ENCODE measurements at places on chromosomes 5 and 9.

- DNase-seq = no peak
Measured at GRCh38 chr5:91403438-91403837, 20.3 kb upstream of the ARRDC3 start.

DNA sequence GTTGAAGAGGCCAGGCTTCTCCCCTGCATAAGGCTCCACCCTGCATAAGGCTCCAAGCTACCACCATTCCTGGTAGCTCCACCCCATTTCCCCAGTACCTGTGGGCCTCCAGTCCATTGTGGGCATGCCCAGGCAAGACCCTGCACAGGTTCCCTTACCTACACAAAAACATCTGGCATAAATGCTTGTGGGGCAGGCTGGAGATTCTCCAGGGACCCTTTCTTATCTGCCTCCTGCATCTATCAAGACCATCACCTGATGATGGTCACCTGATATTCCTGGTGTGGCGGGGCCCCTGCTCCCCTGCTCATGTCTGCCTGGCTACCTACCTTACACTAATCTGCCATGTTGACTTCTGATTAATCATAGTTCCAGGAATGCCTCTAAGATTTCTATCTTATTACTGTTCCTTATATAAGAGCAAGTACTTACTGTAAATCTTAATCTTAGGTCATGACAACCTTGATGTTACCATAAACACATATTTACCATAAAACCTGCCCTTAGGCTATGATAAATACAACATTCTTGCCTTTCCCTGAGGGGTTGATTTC, 41.0 kb downstream of the FGD3 start:
- no peak for DNase-seq

DNA sequence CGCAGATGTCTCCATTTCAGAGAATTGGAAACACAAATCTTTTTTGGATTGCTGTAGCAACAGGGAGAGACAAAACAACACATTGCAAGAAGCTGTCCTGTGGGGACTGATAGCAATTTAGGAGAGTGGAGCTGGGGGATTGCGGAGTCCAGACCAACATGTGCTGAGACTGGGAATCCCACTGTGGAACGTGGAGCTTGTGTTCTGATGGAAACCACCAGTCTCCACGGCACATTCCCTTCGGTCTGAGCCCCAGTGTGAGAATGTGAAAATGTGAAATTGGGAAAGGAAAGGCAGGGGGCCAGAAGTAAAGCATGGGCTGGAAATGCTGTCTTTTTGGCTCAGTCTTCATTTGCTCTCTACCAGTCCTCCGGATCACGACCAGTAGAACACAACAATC, 348.8 kb upstream of the TNC start:
- DNase-seq = no peak

DNA sequence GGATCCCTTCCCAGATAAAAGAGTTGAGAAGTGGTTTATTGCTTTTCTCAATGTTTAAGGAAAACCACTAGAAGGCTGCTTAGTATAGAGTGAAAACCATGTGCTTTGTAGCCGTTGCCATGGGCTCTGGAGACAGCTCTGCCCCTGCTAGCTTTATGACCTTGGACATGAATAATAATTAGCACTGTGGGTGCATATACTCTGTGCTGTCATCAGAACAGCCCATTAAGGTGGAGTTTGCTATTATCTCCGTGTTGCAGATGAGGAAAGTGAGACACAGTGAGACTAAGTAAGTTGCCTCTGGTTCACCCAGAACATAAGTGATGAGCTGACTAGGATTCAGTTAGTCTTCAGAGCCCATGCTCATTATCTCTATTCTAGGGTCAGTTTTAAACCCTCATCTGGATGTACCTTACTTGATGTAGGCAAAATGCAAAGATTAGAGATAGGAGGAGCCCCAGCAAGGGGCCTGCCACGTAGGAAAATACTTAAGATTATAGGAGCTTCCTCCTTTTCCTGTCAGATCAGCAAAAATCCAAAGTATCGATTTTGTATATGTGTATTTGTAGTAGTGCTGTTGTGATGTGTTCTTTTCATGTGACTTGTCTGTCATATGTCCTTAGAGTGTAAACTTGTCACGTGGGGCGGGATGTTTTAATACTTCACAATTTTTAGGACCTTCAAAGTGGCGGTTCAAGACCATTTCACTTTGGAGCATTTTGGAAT, 102.5 kb downstream of the TLE4 start:
- no peak for DNase-seq

DNA sequence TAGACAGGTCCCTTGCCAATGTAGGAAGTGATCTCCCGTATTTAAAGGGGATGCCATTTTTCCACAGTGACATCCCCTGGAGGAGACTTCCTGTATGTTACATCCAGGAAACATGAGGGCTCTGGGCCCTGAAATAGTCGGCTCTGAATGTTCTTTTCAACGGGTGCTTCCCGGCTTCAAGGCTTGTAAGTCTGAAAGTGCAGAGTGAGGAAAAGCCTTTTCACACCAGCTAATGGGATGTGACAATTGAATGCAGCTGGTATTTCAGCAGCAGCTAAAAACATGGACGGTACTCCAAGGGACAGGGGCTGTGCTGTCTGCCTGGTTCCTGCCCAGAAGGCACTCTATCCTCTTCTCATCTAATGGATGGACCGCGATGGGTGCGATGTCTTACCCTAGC, 1.4 kb downstream of the IL9 start:
- DNase-seq = no peak

- DNase-seq = no peak
Measured at GRCh38 chr5:177353093-177353492, 1.6 kb upstream of the LMAN2 start.

DNA sequence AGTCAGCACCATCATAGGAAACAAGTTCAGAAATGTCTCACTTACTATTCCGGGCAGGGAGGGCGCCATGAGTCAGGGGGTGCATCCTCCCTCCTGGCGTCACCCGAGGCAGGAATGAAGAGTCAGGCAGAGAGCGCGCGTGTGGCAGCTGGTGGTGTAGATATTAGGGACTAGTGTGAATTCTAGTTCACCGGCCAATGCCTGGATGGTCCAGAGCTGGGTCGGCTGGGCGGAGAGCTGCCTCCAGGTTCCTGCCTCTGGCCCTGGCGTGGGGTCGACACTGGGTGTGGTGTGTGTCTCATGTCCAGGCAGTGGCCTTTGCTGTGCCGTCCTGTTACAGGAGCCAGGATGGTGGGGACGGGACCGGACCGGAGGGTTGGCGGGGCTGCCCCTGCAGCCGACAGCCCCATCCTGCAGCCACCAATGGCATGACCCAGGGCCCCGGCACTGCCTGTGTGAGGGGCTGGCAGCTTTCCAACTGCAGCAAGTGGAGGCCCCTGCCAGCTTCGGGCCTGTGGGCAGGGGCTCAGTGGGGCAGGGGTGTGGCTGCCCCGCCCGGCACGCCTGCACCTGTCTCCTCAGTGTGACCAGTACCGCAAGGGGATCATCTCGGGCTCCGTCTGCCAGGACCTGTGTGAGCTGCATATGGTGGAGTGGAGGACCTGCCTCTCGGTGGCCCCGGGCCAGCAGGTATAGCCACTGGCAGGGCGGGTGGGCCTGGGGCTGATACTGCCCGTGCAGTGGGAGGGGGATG, 9.1 kb downstream of the DIPK1B start:
- no peak for DNase-seq

GRCh38 chr5:34919077-34919476, 3.6 kb downstream of the BRIX1 start:
- no peak for DNase-seq

DNA sequence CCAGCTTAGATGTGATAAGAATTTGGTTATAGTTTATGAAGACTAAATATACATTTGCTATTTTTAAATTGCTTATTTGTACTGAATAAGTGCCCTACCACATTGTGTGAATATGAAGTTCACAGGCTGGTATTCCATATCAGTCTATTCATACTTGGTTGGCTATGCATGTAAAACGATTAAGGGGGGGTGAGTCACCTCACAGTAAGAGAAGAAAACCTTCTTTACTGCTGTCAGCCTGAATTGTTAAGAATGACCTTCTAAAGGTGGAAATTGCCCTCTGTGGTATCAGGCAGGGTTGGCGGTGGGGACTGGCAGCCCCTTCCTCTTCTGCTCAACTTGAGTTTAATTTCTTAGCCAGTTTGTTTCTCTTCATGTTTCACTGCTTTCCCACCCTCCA, 127.0 kb upstream of the RPS23 start:
- no peak for DNase-seq

DNA sequence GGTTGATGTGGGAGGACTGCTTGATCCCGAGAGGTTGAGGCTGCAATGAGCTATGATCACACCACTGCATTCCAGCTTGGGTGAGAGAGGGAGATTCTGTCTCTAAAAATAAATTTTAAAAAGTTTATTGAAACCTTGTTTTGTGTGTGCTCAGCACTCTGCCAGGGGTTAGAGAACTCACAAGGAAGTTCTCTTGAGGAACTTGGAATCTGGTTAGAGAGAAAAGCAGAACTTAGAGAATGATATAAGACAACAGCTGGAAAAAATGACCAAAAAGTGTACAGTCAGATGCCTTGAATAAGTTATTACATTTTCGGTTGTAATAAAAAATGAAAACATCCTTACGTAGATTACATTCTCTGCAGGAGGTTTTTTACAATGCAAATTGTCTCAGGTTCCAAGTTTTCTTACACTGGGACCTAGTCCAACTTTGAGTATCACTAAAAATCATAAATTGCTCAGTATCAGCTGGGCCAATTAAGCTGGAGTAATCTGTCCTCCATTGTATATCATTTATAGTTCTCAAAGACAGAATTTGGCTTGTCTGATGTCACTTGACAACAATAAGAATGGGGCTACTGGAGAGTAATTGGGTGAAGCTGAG, 21.7 kb upstream of the TENT2 start:
- no peak for DNase-seq

- DNase-seq = no peak
Measured at GRCh38 chr9:68951879-68952659, 61.8 kb downstream of the PRKACG start.

GRCh38 chr5:151461312-151461711, 13.9 kb downstream of the SLC36A1 start:
- DNase-seq = no peak

- no peak for DNase-seq
Measured at GRCh38 chr9:104987743-104988142, 59.8 kb upstream of the ABCA1 start.

DNA sequence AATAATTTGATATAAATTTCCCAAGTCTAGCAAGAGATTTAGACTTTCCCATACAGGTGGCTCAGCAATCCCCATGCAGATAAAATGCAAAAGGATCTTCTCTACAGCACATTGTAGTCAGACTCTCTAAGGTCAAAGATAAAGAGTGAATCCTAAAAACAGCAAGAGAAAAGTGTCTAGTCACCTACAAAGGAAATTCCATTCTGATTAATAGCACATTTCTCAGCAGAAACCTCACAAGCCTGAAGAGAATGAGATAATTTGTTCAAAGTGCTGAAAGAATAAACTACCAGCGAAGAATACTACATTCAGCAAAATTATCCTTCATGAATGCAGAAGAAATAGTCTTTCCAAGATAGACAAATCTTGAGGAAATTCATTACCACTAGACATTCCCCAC, 493.3 kb downstream of the PRELID2 start:
- DNase-seq = no peak

DNA sequence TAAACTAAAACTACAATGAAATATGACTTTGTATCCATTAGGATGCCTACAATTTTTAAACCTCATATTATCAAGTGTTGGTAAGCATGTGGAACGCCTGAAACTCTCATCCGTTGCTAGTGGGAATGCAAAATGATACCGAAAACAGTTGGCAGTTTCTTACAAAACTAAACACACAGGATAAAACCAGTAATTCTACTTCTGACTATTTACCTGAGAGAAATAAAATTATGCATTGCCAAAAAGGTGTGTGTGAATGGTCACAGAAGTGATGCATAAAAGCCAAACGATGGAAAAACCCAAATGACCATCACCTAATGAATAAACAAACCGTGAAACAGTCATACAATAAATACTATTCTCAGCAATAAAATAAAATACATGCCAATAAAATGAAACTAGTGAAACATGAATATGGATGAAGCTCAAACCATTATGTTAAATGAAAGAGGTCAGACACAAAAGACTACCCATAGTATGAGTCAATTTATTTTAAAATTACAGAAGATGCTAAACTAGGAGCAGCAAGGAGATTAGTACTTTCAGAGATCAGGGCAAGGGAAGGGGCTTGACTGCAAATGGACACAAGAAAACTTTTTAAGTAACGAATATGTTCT, 13.4 kb downstream of the AUH start:
- DNase-seq = no peak

GRCh38 chr9:3244963-3245653, 280.7 kb downstream of the RFX3 start:
- no peak for DNase-seq

DNA sequence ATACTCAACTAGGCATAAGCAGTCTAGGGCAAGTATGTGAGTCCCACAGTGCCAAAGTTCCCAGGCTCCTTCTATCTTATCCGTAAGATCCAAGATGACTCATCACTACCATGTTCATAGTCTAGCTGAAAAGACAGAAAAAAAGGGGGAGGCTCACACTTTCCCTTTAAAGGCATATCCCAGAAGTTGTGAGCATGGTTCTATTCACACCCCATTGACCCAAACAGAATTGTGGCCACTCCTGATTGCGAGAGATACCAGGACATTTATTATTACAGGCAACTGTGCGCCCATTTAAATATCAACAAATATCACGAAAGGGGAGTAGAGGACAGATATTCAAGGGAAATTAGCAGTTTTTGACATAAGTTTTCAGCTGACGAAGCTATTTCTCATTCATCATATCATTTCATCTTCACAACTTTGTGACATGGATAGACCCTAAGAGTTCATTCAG, 8.1 kb upstream of the PFDN1 start:
- DNase-seq = no peak

DNA sequence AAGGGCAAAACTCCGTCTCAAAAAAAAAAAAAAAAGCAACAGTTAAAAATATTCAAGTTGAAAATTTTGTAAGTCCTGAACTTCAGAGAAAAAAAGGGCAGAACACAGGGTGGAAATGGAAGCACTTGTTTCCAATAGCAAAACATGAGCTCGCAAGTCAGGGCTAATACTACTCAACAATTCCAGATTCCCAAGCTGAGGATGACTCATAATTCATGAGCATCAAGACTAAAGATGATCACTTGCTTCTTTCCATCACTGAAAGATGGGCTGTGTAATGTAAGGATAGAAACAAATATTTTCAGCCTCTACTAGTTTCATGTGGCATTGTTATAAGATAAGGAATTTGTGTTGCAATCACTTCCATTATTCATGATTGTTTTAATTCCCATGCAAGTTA, 33.5 kb upstream of the FST start:
- DNase-seq = no peak

GRCh38 chr5:157115502-157115901, 6.7 kb upstream of the HAVCR2 start:
- no peak for DNase-seq

- DNase-seq = no peak
Measured at GRCh38 chr5:8528106-8528505, 659.2 kb downstream of the MTRR start.

GRCh38 chr9:137077010-137077747, at the start of gene UAP1L1:
Gene UAP1L1, plus strand, starts transcription at chr9:137077517. Its CDS starts 16 bp downstream, at chr9:137077533.
- DNase-seq = no peak

DNA sequence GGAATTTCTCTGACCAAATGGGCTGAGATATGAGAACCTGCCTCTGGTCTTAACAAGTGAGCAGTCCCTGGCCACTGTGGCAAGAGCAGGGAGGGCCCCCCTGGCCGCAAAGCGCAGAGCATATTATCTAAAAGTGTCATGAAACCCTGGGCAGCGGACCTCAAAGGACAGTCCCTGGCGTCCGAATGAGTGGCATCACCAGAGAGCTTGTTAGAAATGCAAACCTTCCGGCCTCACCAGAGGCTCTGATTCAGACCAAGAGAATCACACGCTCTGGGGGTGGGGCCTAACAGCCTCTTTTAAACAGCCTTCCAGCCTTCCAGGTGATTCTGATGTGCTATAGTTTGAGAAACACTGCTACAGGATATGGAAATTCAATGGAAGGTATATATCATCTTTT, 10.9 kb downstream of the PTPN3 start:
- no peak for DNase-seq

- DNase-seq = no peak
Measured at GRCh38 chr9:9399982-9400381, 1212.8 kb downstream of the PTPRD start.
